ENCODE measurements at places on chromosomes 2 and 18.
A peak's percentile ranks its signal among the peaks of the same experiment; 100 is the strongest.

DNA sequence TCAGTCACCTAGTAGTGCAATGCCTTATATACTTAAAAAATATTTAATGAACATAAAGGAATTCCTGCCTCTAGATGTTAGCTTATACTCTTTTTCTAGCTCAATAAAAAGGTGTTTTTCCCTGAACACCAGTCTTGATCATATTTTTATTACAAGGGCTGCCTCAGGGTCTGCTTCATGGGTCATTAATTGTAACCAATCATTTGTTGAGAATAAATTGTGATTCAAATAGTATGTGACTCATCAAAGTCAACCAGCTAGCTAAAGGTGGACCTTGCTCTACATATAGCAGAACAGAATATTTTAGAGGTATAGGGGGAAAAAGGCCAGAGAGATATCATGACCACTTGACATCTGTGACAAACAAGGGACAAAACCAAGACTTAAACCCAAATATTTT, 114.0 kb downstream of the PIK3C3 start:
- DNase-seq: no peak

DNA sequence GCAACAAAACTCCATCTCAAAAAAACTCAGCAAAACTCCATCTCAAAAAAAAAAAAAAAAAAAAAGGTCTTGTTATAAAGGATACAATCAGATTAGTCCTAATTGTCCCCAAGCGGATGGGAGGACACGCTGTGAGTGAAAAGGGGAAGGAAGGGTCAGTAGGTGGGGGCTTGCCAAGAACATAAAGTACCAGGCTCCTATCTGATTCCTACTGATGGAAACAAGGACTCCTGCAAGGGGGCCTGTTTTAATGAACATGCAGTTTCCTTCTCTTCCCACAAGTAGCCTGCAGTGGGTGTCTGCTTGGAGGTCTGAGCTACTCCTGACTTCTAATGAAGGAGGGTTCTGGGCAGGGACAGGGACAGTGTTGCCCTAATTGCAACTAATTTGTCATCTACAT, 7.9 kb downstream of the SCG2 start:
- no peak for DNase-seq

DNA sequence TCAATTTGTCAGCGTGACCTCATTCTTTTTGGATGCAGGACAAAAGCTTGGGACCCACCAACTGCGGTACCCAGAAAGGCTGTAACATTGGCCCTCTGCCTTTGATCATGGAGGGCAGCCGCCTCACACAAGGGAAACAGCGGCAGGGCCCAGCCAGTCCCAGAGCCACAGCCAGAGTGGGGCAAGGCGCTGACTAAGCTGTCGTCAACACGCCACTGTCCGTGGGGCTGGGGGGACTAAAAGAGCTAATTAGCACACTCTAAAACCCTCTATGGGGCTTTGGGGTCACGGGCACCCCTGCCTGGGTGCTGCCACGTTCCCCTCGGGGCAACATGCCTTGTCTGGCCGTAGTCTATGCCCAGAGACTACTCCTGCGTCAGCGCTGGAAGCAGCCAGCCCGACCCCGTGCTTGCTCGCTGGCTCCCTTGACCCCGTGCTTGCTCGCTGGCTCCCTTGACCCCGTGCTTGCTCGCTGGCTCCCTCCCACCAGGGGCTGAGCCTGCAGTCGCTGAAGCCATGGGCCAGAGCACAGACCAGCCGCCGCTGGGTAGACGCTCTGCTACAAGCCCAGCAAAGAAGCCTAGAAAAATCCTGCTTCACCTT, 598.4 kb downstream of the MBD2 start:
- DNase-seq: no peak

- no peak for DNase-seq
These were observed 174.4 kb upstream of the ERBB4 start for GRCh38 chr2:212712991-212713390.

DNA sequence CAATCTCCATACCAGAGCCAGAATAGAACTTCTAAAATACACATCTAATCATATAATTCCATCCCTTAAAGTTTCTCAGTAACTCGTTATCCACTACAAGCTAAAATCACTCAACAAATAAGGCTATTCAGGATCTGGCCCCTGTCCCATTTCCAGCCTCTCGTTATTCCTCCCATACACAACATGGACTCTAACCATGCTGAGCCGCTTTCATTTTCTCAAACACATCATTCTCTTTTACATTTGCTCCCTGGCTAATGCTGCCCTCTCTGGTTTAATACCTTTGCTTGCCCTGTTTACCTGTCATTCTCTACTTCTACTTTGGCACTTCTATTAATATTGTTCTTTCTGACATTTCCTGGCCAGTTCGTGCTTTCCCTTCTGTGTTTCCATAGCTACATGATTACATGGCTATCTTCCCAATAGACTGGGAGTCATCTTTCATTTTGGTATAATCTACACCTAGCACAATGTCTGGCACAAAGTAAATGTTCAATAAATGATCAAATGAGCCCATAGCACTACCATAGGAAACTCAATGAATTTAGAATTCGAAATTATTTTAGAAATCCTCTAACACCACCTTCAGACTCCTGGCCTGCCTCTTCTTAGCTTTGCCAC, 163.6 kb upstream of the VRK2 start:
- peak; percentile 70 for DNase-seq

DNA sequence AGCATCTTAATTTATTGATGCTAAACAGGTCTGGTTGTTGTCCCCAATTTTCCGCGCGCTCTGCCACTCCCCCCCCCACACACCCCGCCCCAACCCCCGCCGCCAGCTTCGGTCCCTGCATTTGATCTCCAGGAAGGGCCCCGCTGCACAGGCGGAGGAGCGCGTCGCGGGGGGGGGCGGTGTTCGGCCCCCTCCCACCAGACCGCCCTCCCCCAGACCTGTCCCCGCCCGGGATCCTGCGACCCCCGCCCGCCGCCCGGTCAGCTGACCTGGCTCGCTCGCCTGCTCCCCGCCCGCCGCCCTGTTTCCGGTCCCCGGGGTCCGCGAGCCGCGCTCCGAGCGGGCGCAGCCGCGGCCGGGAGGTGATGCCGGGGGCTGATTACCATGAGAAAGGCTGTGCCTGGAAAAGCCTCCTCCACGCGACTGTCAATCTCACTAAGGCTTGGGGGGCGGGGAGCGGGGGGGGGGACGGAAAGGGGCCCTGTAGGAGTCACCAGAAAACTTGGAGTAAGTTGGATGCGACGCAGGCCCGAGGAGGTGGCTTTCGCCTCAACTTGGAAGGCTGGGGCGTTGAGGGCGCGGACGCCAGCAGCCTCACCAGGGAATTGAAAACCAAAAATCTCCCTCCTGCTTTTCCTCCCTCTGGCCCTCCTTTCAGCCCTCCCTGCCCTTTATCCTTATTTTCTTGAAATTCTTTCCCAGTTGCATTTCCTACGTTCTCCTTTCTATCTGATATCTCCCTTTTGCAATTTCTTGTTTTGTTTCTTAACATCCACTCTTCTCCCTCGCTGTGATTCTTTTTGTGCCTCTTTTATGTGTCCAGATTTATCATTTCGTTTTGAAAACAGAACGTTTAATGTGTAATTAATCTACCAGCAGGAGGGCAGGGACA, 4.4 kb upstream of the ZEB2 start:
- no peak for DNase-seq

- DNase-seq: no peak
These were observed 142.9 kb upstream of the SMAD2 start for GRCh38 chr18:48073211-48073930.

GRCh38 chr2:53475321-53475720, 292.3 kb upstream of the CHAC2 start:
- no peak for DNase-seq

DNA sequence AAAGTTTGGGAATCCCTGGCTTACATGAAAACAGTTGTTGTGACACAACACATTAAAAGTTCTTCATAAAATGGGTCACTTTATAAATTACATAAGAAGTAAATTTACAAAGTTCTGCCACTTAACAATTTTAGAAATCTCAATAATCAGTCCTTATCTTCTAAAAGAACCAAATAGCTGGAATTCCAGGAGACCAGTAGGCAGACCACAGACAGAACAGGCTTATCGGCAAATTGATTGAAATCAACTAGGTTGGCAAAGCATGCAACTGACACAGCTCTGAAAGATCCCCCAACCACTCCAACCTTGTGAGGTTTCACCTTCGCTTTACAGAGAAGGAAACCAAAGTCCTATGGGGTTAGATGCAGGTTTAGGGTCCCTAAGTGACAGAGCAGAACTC, 103.0 kb downstream of the DNER start:
- DNase-seq: no peak

GRCh38 chr2:173934895-173935294, 30.3 kb downstream of the SP3 start:
- DNase-seq: no peak

DNA sequence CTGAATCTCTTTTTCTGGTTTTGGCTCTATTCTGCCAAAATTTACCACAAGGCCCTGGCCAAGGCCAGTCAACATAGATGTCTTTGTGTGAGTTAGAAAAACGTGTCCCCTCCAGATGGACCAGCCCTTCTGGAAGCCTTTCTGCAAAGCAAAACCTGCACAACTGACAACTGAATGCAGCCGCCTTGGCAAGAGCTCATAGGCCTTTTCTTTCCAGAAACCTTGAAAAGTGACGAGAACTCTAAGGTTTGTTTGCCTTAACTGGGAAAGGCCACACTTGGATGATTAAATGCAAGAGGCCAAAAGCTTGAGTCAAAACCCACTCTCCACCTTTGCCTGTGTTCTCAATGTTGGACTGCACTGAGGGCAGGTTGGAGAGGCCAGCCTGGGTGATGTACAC, 103.9 kb downstream of the COLEC12 start:
- no peak for DNase-seq

GRCh38 chr2:68185541-68186164, 28.0 kb downstream of the PNO1 start:
- no peak for DNase-seq

DNA sequence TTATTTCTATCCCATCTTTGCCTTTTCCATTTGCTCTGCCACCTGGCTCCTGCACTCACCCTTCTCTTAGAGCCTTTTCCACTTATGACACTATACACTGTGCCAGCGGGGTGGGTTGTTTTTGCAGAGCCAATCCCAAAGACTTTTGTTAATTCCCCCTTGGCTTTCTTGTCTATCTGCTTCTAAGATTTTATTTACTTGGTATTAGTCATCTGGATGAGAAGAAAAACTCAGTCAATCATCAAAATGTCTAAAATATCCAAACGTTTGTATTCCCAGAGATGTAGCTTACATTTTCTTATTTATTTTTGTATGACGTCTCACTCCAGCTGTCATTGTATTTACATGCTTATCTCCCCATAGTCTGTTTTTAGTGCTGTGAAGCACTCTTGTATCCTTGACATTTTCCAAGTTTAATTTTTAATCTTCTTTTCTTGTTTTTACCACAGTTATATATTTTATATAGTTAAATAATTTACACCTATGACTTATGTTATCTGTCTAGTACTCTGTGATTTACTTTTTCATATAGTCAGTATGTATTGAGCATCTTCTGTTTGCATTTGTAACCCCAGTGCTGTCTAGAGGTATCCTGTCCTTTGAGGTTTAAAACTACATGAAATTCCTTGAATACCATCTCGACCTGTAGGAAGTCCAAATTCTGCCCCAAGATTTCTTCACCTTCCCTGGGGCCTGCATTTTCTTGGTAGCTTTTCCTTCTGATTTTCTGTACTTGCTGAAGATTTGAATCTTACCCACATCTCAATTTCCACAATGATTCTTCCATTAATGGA, 55.1 kb downstream of the COL4A3 start:
- DNase-seq: no peak

GRCh38 chr2:46188041-46188716, 109.0 kb upstream of the EPAS1 start:
- no peak for DNase-seq

GRCh38 chr2:213089438-213089837, 62.0 kb downstream of the IKZF2 start:
- no peak for DNase-seq

DNA sequence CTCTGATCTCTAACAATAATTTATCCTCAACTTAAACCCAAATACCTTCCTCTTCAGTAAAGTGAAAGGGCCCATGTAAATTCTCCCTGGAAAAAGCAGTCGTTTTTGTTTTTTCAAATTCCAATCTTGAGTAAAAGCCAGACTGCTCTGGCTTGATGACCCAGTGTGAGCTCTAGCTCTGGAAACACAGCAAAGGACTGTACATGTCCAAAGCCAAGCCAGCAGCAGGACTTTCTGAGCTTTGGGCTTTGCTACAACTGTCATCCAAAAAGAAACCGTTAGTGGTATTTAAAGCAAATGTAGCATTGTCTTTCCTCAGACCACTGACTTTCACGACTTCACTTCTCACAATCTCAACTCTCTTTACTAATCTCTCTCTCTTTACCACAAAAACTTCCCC, 25.4 kb downstream of the SH3YL1 start:
- DNase-seq: peak; percentile 42

DNA sequence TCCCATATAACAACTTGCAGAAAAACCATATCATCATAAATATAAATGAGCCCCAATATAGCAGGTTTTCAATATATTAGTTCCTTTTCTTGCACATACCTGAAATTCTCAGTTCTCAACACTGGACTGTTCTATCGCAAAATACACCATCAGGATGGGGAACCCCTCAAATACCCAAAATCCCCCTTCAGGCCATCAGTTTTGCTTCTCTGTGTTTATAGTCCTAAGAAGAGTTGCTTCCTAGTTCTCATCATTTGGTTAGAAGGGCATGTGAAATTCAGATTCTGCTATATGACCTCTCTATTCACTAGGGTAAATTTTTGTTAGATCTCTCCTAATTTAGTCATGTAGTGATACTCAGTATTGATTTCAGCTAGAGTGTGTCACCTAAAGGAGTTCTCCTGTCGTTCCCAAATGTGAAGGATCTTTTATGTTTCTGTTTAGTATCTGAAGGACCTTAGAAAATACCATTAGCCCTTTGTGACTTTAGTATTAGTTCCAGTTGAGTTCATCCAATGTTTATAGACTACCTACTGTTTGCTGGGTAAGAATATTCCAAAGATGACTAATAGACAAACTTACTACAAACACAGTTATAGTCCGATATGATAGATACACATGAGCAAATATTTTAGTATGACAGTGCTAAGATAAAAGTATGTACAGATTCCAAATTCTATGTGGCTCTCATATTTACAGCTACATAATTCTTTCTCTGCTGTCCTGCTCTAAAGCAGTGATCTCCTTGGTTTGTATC, 115.8 kb downstream of the TTC27 start:
- DNase-seq: no peak

GRCh38 chr2:2294183-2294690, 36.8 kb downstream of the MYT1L start:
- no peak for DNase-seq

DNA sequence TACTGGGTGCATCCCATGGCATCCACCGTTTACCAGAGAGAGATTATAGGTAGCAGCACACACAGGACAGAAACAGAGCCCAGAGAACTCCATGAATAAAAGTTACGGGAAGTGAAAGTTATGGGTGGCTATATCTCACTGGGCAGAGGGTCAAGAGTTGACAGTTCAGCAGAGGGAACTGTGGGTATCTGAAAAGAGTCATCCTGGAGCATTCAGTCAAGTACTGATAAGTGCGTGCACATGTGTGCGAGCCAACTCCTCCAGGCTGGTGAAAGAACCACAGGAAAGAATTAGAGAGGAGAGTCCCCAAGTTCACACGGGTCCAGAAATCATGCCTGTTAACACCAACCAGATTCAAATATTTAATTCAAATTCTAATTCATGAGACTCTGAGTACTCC, 1588.2 kb downstream of the LRP1B start:
- DNase-seq: no peak

- DNase-seq: no peak
These were observed 99.0 kb downstream of the PLEKHM3 start for GRCh38 chr2:207926133-207926988.

- DNase-seq: no peak
These were observed 116.5 kb downstream of the DOCK10 start for GRCh38 chr2:224925810-224926100.

- DNase-seq: no peak
These were observed 118.7 kb downstream of the RIT2 start for GRCh38 chr18:42996824-42997223.
